ENCODE measurements at places on chromosomes 7 and 10.
A peak's percentile ranks its signal among the peaks of the same experiment; 100 is the strongest.

DNA sequence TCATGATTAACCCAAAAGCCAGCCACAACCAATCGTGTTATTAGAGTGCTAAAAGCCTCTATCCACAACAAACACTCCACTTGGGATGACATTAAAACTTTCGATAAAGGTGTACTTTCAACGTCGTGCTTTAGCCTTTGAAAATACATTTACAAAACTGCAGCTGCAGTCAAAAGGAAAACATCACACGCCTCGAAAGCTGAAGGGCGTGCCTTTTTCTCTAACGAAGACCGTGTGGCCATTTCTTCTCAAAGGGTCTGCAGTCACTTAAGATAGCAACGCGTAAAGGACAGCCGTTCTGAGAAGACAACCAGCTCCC, 1.1 kb downstream of the ARHGAP12 start:
- no peak for DNase-seq

GRCh38 chr10:124308056-124308645, 110.6 kb downstream of the OAT start:
- no peak for DNase-seq

DNA sequence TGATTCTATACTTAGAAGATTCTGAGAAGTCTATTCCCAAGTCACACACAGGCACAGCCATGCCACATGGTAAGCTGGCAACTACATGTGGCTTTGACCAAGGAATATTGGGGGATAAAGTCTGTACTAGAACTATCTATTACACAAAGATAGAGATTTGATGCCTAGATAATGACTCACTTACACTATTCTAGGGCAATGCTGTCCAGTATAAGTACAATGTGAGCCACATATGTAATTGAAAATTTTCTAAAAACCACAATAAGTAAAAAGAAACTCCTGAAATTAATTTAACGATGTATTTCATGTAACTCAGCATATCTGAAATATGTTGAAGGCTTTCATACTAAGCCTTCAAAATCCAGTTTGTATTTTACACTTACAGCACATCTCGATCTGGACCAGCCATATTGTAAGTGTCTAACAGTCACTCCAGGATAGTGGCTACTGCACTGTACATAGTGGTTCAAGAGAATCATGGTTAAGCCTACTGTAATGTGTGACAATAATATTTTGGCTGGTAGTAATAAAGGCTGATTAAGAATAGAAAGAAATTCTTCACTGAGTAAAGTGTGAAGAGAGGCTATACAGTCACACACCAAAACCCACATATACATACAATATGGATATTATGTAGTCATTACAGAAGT, 62.8 kb downstream of the RTKN2 start:
- DNase-seq = no peak

DNA sequence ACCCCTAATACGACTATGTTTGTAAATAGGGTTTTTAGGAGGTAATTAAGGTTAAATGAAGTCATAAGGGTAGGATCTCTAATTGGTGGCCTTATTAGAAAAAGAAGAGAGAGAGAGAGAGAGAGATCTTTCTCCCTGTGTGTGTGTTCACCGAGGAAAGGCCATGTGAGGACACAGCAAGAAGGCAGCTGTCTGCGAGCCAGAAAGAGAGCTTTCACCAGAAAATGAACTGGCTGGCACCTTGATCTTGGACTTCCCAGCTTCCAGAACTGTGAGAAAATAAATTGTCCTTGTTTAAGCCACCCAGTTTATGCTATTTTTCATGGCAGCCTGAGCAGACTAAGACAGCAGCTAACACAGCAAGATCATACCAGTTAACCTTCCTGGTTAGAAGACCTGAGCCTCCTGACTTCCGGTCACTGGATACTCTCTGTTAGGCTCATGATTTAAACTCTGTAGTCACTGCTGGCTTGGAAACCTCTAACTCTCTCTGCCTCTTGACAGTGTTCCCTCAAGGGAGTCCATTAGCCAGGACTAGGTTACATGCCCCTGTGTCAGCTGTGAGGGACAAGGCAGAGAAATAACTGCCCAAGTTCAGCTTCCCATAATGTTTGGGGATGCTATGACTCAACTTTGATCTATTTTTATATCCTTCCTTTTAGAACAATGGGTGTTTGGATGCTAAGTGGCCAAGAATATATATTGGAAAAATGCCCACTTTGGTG, 102.3 kb downstream of the DYNC1I1 start:
- DNase-seq = no peak

DNA sequence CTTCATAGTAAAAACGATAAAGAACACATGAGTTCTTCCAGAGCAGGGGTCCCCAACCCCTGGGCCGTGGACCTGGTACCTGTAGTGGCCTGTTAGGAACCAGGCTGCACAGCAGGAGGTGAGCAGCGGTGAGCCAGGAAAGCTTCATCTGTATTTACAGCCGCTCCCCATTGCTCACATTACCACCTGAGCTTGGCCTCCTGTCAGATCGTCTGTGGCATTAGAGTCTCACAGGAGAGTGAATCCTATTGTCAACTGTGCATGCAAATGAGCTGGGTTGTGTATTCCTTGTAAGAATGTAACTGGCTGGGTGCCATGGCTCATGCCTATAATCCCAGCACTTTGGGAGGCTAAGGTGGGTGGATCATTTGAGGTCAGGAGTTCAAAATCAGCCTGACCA, 229.5 kb downstream of the CNTNAP2 start:
- DNase-seq = no peak

- no peak for DNase-seq
Observed at GRCh38 chr7:95590387-95591248, 5.7 kb downstream of the PDK4 start.

GRCh38 chr10:87973635-87974034, 110.2 kb downstream of the PTEN start:
- DNase-seq = no peak

DNA sequence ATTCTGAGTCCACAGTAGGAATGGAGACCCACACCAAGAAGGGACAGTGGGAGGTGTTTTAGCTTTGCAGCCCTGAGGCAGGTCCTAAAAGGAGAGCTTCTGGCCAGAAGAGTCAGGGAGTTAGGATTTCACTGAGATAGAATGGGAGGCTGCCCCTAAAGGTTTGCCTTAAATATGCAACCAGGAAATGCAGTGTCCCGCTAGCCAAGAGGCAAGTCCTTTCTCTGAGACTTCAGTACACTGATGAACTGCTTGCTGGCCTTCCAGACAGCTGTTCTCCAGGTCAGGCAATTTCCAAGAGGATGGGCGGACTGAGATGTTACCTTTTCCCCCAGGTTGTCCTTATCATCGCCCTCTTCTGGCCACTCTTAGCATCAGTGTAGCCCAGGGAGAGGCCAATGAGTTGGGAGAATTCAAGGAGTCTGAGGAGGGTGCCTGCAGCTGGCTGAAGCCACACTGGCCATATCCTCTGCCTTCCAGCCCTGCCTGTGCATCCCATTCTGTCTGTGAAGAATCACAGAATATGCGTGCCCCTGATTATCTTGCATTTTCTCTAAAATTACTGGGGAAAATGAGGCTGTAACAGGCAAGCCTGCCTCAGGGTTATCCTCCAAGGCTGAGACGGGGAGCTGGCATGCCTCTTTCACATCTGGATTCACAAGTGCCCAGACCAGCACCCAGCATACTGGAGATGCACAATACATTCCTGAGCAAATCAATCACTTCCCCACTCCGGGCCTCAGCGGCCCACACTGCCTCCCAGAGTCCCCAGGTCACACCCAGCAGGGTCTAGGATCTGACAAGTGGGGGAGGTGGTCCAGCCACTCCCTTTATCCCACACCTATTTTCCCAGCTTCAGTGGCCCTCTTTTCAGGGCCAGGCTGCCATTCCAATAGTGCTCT, 2.4 kb downstream of the TLL2 start:
- no peak for DNase-seq

GRCh38 chr10:115861864-115862263, 411.1 kb downstream of the GFRA1 start:
- DNase-seq = no peak

DNA sequence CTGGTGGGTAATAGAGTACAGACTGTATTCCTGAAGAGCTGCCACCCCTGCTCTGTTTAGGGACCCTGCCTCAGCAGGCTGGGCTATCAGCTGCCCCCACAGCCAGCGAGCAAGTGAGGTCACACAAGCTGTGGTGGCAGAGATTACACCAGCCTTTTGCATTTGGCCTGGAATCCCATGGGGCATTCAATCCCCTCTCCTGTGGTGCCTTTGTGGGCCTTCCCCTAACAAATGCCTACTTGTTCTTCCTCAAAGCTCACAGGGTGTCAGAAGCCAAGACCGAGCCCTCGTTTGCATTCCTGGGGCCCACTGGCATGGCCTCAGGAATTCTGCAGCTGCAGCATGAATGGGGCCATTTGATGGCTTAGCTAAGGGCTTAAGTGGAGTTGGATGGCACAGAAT, 212.7 kb upstream of the PHYHIPL start:
- DNase-seq = peak; percentile 69

DNA sequence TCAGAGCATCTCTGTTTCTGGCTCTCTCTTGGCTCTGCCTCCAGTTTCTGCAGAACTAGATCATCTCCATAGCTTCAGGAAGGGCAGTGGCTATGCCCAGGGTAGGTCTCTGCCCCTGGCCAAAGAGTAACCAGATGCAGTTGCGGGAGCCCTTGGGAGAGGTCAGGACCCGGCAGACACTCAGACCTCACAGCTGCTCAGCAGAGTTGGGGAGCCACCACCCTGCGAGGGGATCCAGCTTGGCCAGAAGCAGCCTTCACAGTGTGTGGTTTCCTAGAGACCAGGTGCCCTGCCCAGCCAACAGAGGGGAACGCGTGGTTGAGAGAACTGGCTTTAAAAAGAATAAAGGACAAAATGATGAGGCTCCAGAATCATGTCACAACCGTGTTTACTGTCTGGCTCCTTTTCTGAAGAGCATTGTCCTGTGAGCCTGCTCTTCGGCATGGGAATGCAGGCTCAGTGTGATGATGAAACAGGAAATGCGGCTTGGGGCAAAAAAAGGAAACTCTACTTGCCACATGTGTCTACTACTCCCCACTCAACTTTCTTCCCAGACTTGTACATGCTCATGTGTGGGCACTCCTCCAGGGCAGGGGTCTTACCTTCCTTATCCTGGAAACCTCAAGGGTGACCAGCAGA, 243.1 kb downstream of the INHBA start:
- DNase-seq = no peak

- no peak for DNase-seq
Observed at GRCh38 chr7:17026269-17026668, 144.5 kb upstream of the AGR3 start.

- DNase-seq = no peak
Observed at GRCh38 chr7:71843676-71844075, 568.5 kb downstream of the CALN1 start.

DNA sequence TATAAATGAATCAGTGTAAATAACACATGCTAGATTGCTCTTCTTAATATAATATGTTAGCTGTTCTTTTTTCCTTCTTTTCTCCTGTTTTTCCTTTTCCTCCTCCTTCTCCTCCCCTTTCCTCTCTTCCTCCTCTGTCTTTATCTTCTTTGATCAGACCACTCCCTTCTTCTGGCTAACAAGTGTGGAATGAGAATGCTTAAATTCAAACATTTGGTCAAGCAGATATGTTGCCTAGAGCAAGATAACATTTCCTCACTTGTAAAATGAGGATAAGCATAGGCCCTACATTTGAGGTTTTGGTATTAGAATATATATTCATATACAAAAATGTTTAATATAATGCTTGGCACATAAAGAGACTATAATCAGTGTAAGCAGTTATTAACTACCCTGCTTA, 299.1 kb downstream of the PCDH15 start:
- no peak for DNase-seq

DNA sequence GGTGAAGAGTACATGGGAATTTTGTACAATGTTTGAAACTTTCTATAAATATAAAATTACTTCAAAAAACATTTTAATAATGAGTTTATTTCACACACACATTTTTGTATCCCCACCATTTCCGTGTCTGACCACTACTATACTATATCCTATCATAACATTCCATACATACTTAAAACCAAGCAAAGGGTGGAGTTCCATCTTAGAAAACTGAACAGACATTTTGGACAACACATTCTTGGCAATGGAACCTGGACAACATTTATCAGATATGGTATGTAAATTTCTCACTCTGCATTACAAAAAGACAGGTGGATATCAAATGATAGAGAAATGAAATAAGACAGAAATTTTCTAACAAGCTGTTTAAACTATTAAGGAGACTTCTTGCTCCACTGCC, 168.9 kb downstream of the TWIST1 start:
- DNase-seq = no peak

DNA sequence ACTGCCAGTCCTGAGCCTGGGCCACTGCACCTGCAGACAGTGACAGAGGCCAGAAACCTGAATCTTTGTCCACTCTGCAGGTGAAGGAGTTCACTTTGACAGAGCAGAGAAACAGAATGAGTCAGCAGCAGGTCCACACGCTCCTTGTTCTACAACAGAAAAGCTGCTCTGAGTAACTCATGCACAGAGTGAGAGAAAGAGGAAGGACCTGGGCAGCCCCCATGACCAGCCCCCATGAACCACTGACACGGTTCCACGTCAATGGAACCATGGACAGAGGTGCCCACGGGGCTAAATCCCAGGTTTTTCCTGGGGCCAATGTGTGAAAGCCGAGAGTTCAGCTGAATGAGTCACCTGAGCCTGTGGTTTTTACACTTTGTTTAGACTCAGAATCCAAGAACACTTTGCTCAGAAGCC, 40.8 kb upstream of the CTBP2 start:
- DNase-seq = no peak

DNA sequence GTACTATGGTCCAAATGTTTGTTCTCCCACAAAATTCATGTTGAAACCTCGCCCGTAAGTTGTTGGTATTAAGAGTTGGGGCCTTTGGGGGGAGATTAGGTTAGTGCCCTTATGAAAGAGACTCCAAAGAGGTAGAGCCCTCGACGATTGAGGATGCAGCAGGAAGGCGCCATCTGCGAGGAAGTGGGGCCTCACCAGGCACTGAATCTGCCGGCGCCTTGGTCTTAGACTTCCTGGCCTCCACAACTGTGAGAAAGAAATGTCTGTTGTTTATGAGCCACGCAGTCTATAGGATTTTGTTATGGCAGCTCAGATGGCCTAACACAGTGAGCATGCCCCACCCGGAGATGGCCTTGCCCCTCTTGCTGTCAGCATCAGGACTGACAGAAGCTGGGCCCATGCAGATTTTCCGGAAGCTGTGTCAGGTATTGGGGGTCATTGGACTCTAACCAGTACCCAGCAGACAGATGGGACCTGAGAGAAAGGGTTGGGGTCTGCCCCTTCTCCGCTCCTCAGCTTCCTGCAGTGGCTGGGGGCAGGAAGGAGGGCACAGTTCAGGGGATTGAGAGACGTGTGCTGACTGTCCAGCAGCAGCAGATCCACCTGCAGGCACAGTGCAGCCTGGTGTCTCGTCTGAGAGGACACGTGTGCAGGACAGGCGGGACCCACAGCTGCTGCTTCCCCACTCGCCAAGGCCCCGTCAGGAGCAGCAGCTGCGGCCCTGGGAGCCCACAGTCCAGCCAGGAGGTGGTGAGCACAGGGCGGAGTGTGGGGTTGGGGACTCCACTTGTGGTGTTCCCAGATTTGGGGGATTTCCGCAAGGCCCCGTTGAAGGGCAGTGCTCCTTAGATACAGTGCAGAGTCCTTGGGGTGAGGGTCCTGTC, 47.8 kb downstream of the MGMT start:
- DNase-seq = no peak
